ENCODE measurements at places on chromosomes 12 and 14.

GRCh38 chr12:90085494-90086274, 377.0 kb upstream of the ATP2B1 start:
- DNase-seq, result peak; percentile 57

GRCh38 chr12:39723831-39724230, 104.2 kb upstream of the ABCD2 start:
- peak; percentile 46 for DNase-seq

DNA sequence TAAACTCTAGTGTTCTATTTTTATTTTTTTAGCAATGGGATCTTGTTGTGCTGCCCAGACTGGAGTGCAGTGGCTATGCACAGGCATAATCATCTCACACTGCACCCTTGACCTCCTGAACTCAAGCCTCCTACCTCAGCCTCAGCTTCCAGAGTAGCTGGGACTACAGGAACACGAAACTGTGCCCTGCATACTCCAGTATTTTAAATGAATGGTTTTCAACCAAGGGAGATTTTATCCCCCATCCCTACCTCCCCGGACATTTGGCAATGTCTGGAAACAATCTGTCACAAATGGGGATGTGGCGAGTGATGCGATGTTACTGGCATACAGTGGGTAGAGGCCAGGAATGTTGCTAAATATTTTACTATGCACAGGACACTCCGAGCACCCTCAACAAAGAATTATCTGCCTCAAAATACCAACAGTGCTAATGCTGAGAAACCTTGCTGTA, 2.1 kb downstream of the CBX5 start:
- DNase-seq, result peak; percentile 50

DNA sequence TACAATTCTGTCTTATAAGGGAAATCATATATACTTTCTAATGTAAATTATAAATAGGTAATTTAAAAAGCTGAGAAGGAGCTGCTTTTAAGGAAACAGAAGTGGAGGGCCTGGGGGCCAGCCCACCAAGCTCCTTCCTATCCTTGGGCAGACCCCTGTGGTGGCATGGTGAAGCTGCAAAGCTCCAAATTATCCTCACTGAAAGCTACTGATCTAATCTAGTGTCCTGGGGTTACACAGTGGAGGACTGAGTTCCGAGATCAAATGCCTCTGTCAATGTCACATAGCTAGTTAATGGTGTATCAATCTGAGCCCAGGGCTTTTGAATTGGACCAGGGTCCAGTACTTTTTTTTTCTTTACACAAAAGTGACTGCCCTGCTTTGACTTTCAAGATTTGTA, 355.4 kb downstream of the CEP128 start:
- DNase-seq, result no peak

DNA sequence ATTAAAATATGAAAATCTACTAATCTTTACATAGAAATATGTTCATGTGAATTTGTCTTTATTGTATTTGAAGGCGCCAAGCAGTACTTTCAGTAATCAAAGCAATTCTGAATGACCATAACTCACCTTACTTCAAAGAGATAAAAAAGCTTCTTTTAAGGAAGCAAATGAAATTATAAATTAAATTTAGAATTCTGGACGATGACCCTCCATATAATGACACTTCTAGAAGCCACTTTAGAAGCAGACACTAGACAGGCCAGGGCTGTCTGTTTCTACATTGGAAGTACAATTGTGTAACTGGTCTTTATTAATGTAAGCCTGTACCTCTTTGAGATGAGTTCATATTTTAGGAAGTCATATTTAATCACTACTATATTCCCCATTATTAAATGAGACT, 222.9 kb downstream of the CNTN1 start:
- no peak for DNase-seq

- peak; percentile 16 for DNase-seq
Observed at GRCh38 chr12:2624543-2625288, 170.1 kb upstream of the FKBP4 start.

GRCh38 chr12:89731614-89732013, 23.0 kb upstream of the ATP2B1 start:
- peak; percentile 85 for DNase-seq

DNA sequence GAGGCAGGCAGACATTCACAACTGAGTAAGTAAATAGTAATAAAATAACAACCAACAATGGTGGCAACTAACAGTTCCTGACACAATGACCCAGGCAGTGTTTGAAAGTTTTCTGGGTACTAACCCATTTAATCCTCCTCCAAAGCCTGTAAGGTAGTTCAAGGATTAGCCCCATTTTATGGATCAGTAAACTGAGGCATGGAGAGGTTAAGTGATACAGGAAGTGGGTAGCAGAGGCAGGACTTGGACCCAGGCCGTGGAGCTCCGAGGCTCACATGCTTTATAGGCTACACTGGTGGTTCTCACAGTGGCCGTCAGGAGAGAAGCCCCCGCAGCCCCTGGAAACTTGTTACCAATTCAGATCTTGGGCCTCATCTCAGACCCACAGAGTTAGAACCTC, 17.5 kb downstream of the CRACR2A start:
- DNase-seq, result no peak

GRCh38 chr14:77812028-77812427, 12.1 kb downstream of the ADCK1 start:
- no peak for DNase-seq

DNA sequence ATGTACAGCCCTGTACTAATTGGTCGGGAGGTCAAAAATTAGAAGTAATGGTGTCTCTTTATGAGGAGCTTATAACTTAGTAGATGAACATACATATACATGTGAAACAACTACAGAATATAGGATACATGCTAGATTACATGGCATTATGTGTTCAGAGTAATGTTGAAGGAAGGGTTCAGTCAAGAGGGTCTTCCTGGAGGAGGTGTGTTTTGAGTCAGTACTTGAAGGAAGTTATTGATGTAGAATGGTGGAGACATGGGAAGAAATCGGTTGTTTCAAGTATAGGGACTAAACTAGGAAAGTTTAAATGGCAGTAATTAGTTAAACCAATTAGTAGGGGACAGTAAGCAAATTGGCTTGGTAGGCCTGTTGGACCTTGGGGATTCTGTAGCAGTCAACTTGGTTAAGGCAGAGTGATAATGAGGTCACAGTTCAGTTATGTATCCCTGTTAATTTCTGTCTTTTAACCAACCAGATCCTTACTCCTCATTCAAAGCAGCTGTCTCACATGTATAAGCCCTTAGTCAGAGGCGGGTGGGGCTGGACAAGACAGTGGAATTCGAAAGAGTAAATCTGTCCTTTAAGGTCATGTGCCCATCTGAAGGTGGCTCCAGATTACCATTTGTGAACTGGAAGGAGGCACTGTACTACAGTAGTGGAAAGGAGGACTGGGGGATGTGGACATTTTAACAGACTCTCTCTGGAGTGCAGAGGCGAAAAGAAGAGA, 3.5 kb upstream of the ANKRD52 start:
- DNase-seq, result peak; percentile 65

DNA sequence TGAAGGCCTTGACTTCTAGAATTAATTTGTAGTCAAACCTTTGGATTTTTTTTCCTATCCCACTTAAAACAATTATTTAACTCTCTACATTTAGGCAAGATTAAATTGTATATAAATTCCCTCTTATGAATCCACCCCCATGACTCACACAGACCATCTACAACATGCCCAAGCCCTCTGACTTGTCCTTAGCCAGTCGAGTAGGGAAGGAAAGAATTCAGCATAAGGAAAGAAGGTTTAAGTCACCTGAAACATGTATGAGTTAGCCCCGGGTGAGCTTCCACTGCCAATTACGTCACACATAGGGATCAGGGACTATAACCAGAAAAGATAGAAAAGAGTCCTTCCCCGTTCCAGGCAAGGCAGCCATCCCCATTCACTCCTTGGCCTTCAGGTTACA, 14.9 kb upstream of the RESF1 start:
- DNase-seq, result no peak

DNA sequence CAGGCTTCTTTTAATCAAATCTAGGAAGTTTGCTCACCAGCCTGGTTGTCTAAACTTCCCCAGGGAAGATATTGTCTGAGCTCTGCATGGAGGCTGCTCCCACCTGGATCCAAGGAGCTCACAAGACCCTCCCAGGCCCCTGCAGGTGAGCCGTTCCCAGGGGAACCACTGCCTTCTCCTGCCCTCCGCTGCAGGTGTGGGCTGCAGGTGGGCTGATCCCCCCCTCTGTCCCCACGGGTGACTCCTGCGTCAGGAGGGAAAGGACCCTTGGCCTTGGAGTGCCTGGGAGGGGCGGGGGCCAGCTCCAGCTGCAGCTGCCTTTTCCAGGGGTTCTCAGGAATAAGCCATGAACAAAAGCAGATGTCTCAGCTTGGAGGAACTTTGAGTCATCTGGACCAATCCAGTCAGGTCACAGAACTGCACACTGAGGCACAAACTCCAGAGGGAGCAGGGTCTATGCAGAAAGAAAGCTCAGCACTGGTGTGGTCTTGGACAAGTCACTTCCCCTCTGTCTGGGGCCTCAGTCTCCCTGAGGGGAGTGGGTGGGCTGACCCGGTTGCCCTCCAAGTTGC, 246.6 kb upstream of the RTL1 start:
- DNase-seq, result no peak

GRCh38 chr12:110249716-110250225, 31.3 kb upstream of the ATP2A2 start:
- DNase-seq, result no peak

GRCh38 chr14:93861836-93862235, 65.3 kb upstream of the FAM181A start:
- DNase-seq, result no peak

GRCh38 chr12:101809208-101809607, 21.6 kb downstream of the GNPTAB start:
- no peak for DNase-seq

- DNase-seq, result no peak
Observed at GRCh38 chr14:52259434-52259833, 8.1 kb upstream of the PTGDR start.

- no peak for DNase-seq
Observed at GRCh38 chr12:5317556-5317955, 114.4 kb upstream of the NTF3 start.

Measured in fibroblast of the aortic adventitia (primary cell).